ENCODE measurements at places on chromosomes 7 and 10.

DNA sequence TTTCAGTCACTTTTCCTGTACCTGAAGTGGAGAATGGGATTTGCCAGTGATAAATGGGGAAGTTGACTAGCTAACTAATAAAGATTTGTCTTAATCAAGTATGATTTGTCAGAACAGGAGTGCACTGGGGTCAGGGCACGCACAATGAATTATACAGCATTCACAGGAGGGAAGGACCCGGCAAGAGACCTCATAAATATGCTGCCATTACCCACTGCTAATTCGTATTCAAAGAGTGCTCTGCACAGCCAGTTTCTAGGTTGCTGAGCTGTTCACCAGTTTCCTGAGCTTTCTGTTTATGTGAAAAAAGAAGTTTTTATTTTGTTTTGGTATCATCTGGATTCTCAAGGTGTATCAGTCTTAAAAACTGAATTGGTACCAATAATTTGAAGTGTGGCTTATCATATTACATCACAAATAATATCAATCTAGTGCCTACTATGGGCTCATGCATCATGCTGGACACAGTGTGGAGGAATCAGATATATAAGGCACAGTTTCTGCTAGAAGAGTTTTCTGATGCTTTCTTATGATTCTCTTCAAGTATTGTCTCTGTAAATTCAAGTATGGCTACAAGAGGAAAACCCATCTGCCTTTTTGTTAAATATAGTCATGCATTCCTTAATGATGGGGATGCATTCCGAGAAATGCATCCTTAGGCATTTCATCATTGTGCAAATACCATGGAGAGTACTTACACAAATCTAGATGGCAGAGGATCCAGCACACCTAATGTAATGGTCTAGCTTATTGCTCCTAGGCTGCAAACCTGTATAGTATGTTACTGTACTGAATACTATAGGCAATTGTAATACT lies 202.2 kb downstream of the VTI1A start:
- no peak for DNase-seq

DNA sequence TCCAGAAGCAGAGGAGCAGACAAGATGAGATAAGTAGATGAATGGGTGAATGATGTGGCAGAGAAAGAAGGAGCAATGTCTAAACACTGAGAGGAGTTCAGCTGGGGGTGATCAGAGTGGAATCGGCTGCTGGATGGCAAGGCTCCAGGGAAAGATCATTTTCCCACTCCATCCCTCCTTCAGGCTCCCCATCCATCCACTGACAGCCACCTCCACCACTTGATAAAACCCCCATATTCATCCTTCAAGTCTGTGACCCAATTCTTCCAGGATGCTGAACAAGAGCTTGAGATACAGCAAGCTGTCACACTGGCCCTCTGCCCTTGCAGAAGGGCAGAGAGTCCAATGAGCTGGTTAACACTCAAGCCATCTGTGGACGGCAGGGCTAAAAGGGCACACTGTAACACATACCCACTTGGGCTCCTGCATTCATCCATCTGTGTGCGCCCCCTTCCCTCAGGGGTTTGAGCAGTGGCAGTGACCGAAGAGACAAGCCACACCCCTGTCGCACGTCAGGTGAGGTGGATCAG lies 30.8 kb upstream of the CACNB2 start:
- DNase-seq = no peak

- no peak for DNase-seq
Measured at GRCh38 chr10:92990615-92991014, 70.0 kb upstream of the CYP26C1 start.

- no peak for DNase-seq
Measured at GRCh38 chr7:155227788-155228458, 69.8 kb upstream of the INSIG1 start.

GRCh38 chr10:19704544-19704943 lies 111.7 kb upstream of the PLXDC2 start:
- DNase-seq = no peak

GRCh38 chr7:101173752-101174244 lies 6.3 kb downstream of the NAT16 start:
- peak; percentile 46 for DNase-seq

DNA sequence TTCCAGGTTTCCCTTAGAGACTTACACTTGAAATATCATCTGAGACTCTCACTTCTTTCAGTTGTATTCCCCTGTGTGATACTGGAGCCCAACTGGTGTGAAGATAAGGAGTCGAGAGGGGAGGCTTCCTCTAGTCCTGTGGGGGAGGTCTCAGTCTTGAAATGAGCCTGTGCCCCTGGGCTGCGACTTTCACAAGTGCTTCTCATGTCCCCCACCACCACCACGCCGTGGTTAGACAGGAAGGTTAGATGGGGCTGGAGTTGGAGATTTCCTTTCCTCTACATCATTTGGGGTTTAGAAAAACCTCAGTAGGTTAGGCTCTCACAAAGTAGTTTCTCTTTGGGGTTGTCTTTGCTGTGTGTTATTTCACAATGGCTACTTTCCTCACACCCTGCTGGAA lies 25.6 kb upstream of the MKX start:
- DNase-seq = no peak

- no peak for DNase-seq
Measured at GRCh38 chr7:93855797-93856196, 34.8 kb downstream of the TFPI2 start.

Data from LoVo (cell line).